Smooth muscle cell of the coronary artery (primary cell): ENCODE measurements at places on chromosomes 4 and X. TPM values are rescaled to one million over a fixed set of nuclear protein-coding genes. Genes with fewer than 3 reads are reported as not detected.

LRIT3 gene
- not detected in 2 replicates for total RNA-seq

RBM3 gene
- total RNA-seq, result 56.9 and 302 TPM in 2 replicates

FGFBP1 gene
- not detected in 2 replicates for total RNA-seq

SHROOM2 gene
- total RNA-seq, result under 0.01 and 0.08 TPM in 2 replicates

BRS3 gene
- not detected in 2 replicates for total RNA-seq

MAGEA1 gene
- not detected in 2 replicates for total RNA-seq

TSPAN7 gene
- total RNA-seq, result 0.23 TPM in 1 of 2 replicates, not detected in the other

ZXDA gene
- 3.8 and 4.2 TPM in 2 replicates for total RNA-seq

CDX4 gene
- not detected in 2 replicates for total RNA-seq

TMEM31 gene
- not detected in 2 replicates for total RNA-seq

STS gene
- 1.4 and 4.7 TPM in 2 replicates for total RNA-seq

MAMLD1 gene
- total RNA-seq, result 0.45 and 0.47 TPM in 2 replicates

FGF13 gene
- under 0.01 and 6.2 TPM in 2 replicates for total RNA-seq

NUDT10 gene
- 0.35 and 1.1 TPM in 2 replicates for total RNA-seq

FGB gene
- 0.08 TPM in 1 of 2 replicates, not detected in the other for total RNA-seq

HSFX4 gene
- total RNA-seq, result not detected in 2 replicates

MAP3K15 gene
- under 0.01 TPM in 1 of 2 replicates, not detected in the other for total RNA-seq

IQSEC2 gene
- 2.1 and 4.3 TPM in 2 replicates for total RNA-seq

DKC1 gene
- 37.9 and 46.5 TPM in 2 replicates for total RNA-seq

RHOXF2 gene
- not detected in 2 replicates for total RNA-seq

RTL3 gene
- total RNA-seq, result 0.12 TPM in 1 of 2 replicates, not detected in the other

CXCL1 gene
- 9.9 and 26.6 TPM in 2 replicates for total RNA-seq
